ENCODE measurements at places on chromosomes 6 and 20.
A peak's percentile ranks its signal among the peaks of the same experiment; 100 is the strongest.

GRCh38 chr20:48912065-48912464 lies 9.4 kb upstream of the ARFGEF2 start:
- DNase-seq: no peak

DNA sequence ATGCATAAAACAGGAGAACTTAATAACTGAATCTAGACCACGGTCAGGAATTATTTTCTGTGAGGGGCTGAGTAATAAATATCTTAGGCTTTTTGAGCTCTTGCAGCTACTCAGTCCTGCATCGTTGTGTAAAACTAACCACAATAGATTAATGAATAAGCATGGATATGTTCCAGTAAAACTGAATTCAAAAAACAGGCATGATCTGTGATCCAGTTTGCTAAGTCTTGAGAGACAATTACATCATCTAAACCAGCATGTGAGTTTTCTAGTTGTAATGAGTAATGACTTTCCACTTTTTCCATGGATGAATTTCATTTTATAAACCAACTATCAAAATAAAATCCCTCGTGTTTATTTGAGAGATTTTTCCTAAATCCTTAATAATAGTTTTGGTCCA lies 336.8 kb downstream of the RFPL4B start:
- DNase-seq: peak; percentile 95

DNA sequence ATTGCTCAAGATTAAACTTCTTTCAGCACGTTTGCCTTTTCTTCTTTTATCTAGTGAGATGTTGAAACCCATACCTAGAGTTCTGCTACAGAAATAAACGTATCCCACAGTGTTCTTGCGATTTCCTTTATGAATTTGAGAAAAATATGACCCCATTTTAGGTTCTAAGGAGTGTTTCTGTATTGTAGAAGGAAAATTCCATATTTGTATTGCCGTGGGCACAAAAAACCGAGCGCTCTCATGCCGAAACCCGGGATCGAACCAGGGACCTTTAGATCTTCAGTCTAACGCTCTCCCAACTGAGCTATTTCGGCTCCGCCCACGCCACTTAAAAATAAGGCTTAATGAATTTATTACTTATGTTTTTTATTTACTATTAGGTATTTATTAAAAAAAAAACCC lies 23.7 kb downstream of the ZNF311 start:
- peak; percentile 70 for DNase-seq

DNA sequence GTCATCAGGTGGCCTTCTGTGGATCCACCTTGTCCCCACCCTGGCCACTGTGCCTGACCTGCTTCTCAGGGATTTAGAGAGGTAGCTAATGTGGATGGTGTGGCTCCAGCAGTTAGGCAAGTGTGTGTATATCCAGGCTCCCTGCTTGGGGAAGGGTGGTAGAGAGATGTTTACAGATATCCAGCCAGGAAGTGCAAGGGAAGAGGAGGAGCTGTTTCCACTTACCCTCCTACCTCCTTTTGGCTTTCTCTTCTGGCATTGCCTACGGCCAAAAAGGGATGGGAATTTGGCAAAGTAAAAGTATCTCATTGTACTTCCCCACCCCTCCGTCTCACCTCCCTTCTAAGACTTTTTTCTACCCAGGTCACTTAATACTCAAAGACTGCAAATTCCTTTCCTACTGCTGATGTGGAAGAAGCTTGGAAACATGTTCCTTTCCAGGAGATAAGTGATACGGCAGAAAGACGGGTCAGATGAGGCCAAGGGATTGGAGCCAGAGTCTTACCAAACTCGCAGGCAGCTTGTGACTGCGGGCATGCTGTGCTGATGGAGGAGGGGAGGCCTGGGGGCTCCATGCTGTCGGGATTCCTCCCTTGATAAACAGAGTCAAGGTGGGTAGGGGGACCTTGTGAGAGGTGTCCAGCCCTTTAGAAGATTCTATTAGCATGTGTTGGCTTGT lies 253.4 kb downstream of the PRL start:
- DNase-seq: peak; percentile 60

DNA sequence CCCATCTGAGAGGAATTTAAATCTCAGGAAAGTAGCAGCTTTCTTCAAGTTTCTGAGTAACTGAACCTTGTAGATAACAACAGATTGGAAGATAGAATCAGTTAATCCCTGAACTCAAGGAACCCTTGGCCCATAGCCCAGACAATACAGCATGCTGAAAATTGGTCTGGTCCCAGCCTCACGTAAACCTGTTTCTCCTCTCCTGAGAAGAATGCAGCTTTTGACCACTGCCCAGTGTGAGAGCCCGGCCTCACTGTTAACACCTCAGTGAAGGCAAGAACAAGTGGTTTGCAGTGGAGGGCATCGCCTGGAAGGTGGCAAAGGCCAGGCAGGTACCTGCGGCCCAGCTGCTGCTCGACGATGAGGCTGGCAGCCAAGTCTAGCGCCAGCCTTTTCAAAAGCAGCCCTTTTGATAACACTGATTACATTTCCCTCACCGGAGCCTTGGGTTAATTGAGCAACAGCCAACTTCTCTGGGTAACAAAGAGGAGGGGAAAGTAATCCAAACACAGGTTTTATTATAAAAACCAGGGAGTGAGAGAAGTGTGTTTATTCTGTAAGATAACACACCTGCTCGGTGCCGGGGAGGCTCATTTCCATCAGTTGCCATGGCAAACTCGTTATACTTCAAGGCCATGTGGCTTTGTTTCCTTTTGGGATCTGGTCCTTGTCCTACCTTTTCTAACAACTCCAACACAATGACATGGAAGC lies 54.0 kb downstream of the TRAF3IP2 start:
- DNase-seq: no peak

- no peak for DNase-seq
Measured at GRCh38 chr6:110815015-110815410, 256 bp downstream of the CDK19 start.

GRCh38 chr6:25038999-25039398 lies 103.2 kb upstream of the RIPOR2 start:
- no peak for DNase-seq

DNA sequence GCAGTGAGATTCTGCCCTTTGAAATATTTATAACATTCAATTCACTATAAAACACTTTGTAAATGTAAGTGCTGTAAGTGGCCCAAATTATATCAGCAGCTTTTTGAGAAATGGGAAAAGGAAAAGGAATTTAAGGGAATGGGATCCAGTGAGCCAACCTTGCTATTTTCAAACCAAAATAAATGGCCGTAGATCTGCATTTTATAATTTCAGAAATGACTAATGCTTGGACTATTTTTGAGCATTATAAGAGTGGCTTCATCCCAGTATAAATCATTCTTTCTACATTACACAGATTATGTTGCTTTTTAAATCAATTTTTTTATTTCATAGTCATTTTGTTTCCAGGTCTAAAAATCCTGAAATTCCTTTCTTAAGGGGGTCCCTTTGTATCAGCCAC lies 49.2 kb downstream of the ANKRD6 start:
- no peak for DNase-seq

DNA sequence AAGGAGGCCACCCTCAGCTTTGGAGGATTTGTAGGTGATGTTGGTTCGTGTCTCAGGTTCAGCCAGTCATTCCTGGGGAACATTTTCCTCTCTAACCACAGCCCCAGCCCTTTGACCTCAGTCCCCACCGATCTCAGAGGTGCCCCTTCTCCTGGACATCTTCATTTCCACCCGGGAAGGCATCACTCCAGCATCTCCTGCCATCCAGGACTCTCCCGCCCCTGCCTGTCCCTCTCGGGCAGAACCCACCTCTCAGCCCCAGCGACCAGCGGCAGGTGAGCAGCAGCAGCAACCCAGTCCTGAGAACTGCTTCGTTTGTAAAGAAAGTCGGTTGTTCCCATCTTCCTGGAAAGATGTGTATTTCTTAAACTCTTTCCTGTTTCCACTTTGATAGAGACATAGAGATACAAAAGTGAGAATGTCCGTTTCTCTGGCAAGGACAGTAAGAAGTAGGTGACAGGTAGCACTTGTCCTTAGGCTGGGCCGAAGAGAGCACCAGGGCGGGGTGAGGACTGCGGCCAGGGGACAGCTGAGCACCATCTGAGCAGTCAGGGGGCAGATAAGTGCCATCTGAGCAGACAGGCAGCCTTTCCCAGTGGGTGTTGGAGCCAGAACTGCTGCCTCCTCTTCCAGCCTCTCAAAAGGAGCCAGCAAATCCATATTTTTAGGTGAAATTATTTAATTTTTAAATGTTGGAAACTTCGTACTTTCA lies 142.2 kb downstream of the CDH4 start:
- DNase-seq: no peak

GRCh38 chr6:26033085-26033940 lies 53.9 kb upstream of the HFE start:
- DNase-seq: peak; percentile 99

GRCh38 chr20:32350421-32350820 lies 7.7 kb upstream of the ASXL1 start:
- no peak for DNase-seq

GRCh38 chr6:75906871-75907270 lies 157.8 kb downstream of the MYO6 start:
- DNase-seq: no peak

- peak; percentile 83 for DNase-seq
Measured at GRCh38 chr6:27157459-27158315, 89.8 kb upstream of the PRSS16 start.

DNA sequence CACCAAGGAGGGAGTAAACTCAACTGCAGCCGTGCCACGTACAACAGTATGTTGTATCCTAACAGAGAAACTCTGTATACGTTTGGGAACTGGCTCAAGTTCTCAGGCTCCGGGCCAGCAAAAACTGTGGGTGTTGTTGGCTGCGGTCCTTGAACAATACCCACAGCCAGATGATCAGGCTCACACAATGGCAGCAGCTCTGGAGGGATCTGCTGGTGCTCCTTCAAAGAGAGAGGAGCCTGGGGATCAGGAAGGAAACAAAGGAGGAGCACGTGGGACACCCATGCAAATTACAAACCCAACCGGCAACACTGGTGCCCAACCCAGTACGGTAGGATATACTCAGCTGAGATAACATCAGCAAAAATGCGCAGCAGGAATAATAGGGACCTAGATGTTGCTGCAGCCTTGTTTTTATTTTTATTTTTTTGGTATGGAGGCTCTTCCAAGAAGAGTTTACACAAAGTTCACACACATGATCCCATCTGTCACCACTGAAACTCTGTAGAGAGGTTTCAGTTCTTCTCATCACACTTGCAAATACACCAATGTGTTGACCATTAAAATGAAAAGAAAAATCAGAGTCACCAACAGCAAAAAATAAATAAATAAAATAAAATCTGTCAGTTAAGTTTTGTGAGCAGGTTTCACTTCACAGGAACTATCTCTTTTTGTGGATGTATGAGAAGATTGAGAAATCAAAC lies 41.2 kb upstream of the PDE10A start:
- DNase-seq: peak; percentile 21

- DNase-seq: peak; percentile 17
Measured at GRCh38 chr6:22249711-22250350, 47.0 kb downstream of the PRL start.

- no peak for DNase-seq
Measured at GRCh38 chr6:13859871-13860555, 45.7 kb upstream of the MCUR1 start.

DNA sequence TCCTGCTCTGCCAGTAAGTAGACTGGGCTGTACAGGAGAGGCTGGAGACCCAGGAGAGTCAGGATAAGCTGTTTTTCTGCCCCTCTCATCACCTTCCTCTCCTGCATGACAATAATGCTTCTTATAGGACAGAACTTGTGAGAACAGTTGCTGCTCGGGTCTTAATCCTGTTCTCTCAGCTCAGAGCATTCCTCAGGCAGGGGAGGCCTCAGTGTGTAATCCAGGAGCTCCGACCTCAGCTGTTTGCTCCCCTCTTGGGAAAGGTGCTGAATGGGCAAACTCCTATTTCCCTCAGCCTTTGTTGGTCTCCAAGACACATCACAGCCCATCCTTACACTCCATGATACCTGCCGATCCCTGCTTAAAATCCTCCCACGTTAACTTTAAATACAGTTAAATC lies 134.9 kb upstream of the LRFN2 start:
- DNase-seq: no peak

DNA sequence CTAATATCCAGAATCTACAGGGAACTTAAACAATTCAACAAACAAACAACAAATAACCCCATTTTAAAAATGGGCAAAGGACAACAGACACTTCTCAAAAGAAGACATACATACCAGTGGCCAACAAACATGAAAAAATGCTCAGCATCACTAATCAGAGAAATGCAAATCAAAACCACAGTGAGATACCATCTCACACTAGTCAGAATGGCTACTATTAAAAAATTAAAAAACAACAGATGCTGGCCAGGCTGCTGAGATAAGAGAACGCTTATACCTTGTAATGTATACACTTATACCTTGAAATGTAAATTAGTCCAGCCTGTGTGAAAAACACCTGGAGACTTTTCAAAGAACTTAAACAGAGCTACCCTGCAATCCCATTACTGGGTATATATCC lies 166.8 kb downstream of the IBTK start:
- no peak for DNase-seq

GRCh38 chr6:13048113-13048512 lies 280.2 kb downstream of the TBC1D7 start:
- peak; percentile 15 for DNase-seq

GRCh38 chr20:9225879-9226278 lies 157.0 kb downstream of the PLCB4 start:
- DNase-seq: no peak

DNA sequence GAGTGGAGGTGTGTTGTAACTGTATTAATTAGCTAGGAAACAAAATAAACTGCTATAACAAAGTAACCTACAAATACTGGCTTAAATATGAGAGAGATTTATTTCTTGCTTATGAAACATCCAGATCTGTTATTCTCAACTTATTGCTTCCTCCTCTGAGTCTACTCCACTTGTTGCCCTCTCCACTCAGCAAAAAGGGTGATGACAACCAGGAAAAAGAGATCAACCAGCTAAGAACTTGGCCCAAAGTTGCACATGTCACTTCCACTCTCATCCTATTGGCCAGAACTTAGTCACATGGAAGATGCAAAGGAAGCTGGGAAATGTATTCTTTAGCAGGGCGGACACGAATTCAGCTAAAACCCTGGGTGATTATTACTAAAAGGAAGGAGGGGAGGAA lies 5.2 kb upstream of the TP53RK start:
- peak; percentile 78 for DNase-seq

DNA sequence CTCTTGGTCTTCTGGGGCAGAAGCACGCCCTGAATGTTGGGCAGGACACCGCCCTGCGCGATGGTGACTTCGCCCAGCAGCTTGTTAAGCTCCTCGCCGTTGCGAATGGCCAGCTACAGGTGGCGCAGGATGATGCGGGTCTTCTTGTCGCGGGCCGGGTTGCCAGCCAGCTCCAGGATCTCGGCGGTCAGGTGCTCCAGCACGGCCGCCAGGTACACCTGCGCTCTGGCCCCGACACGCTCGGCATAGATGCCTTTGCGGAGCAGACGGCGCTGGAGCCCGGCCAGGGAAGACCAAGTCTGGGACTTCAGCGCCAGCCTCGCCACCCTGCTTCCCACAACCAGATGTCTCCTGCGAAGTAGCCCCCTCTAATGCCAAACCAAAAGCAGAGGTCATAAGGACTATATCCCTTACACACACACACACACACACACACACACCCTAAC lies 8.0 kb upstream of the SLC17A3 start:
- DNase-seq: no peak

GRCh38 chr6:47524136-47524845 lies 46.7 kb downstream of the CD2AP start:
- no peak for DNase-seq

GRCh38 chr6:43865932-43866645 lies 96.1 kb downstream of the VEGFA start:
- peak; percentile 23 for DNase-seq

- peak; percentile 45 for DNase-seq
Measured at GRCh38 chr20:49395183-49395582, 87.3 kb downstream of the KCNB1 start.

Measured in fibroblast of mammary gland (primary cell).